ENCODE measurements at places on chromosomes 3 and 15.

DNA sequence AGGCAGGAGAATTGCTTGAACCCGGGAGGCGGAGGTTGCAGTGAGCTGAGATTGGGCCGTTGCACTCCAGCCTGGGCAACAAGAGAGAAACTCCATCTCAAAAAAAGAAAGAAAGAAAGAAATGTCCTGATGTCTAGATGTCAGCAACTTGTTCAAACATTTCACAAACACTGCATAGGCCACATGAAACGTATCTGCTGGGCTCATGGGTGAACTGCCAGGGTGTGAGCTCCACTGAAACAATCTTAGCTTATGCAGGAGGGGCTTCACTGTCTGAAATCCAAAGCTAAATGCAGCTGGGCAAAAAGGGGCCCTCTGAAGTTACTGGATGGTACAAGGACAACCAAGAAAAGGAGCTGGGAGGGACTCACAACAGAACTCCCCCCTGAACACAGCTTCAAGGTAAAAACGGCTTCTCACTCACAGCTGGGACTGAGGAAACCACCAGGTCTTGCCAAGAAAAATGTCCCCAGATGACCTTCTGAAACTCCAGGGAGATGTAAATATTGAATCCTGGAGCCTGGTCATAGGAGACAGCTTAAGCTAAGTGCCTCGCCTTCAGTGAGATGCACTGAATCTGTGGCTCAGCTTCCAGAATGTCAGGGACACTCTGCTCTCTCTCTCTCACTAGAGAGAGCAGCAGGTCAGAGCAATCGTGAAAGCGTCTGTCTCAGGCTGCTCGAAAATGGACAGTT, 31.9 kb downstream of the SEC61A1 start:
- no peak for DNase-seq

GRCh38 chr15:59223736-59224135, 17.1 kb downstream of the LDHAL6B start:
- no peak for DNase-seq

GRCh38 chr15:70627322-70627721, 136.0 kb downstream of the UACA start:
- DNase-seq, result no peak

DNA sequence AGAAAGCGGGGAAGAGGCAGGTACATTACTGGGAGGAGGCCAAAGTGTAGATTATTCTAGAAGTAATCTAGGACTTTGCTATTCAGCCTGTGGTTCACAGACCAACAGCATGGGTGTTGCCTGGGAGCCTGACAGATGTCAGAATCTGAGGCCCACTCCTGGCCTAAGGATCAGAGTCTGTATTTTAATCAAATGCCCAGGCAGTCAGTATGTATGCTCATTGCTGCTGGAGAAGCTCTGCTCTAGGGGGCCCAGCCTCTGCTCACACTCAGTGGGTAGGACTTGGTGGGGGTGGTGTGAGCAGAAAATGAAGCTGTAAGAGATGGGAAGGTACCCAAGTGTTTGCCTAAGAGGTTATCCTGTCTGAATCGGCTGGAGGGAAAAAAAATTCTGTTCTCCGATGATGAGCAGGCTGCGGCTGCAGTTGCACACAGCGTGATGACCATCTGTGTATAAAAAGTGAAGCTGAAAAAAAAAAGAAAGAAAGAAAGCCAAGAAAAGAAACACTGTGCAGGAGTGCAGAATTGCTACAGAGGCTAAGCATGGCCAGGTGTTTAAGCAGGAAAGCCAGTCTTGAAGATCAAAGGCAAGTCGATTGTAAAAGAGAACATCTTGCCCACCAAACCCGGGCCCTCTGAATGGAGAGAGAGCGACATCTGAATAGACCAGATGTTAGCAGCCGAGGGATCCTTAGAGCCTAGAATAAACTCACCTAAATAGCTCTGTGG, 65.2 kb downstream of the EIF4E3 start:
- DNase-seq, result no peak

GRCh38 chr3:4722103-4722502, 229.0 kb downstream of the ITPR1 start:
- DNase-seq, result no peak

DNA sequence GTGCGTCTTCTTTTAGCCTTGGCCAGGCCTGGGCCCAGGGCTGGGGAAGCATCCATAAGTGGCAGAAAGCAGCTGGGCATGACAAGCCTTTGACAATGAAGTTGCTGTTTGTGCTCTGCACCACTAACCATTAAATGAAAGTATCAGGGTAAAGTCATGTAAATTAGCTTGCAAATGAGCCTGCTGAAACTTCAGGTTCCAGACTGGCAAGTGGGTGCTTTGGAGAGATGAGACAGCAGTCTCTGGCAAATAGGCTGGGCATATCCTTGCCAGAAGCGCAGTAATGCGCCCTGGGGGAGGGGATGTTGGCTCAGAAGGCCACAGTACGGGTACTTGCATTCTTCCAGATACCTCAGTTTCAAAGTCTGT, 40.7 kb downstream of the RAB6B start:
- DNase-seq, result no peak

GRCh38 chr3:58492494-58492905, 604 bp downstream of the KCTD6 start:
- DNase-seq, result no peak

- DNase-seq, result no peak
Measured at GRCh38 chr3:118984699-118985098, 49.9 kb downstream of the IGSF11 start.

- DNase-seq, result no peak
Measured at GRCh38 chr15:95449230-95449628, 881.3 kb upstream of the NR2F2 start.

GRCh38 chr15:65101411-65101890, 13.5 kb downstream of the UBAP1L start:
- DNase-seq, result no peak

DNA sequence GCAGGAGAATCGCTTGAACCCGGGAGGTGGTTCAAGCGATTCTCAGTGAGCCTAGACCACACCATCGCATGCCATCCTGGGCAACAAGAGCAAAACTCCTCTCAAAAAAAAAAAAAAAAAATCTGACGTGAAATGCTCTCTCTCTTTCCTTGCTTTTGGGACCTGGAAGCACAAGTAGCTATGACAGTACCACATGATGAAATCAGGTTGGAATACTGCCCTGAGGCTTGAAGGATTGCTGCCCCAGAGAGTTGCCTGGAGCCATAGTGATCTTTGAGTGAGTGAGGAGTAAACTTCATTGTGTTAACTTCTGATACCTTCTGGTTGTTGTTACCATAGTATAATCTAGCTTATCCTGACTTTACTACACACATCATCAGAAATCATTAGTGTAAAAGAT, 23.3 kb downstream of the AKAP13 start:
- no peak for DNase-seq

DNA sequence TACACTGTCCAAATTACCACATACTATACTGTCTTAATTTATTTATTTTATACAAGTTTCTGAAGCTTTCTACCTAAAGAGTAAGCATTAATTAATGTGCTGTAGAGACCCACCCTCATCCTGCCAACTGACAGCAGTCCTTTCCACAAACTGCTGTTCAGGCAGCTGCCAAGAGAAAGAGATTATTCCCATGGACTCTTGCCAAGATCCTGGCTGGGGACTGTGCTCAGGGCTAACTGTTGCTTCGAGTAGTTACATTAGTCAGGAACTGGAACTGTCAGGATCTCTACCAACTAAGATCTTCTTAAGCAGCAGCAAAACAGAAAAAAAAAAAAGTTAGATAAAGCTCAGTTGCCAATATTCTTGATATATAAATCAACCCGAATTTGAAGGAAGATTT, 398.8 kb downstream of the MECOM start:
- no peak for DNase-seq

DNA sequence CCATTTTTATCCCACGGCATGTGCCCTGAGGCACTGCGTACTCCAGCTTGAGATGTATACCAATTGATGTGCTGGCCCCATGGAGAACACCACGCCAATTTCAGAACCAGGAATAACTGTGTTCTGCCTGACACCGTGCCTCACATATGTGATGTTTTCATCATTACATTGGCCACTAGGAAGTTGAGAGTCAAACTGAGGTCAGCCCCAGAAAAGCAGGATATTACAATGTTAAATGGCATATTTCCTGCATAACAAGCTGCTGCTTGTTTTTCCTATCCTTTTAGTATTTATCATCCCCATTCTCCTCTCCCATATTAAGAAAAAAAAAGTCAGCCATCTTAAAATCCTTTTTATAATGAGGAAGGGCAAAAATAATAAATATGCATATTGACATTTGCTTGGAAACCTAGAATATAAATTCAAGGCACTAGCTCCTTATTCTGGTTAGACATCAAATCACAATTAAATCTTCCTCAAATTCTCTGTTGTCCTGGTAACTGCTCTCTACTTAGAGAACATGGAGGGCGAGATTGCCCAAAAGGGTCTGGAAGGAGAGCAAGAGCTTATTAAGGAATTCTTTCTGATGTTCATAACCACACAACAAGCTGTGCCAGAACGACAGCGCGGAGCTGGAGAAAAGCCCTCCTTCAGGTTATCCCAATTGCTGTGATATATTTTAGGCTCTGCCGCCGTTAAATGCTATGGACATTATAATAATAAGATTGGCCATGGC, 112.6 kb downstream of the UACA start:
- DNase-seq, result no peak

GRCh38 chr3:130659911-130660310, 86.7 kb downstream of the PIK3R4 start:
- DNase-seq, result no peak

GRCh38 chr3:138188013-138188730, 1.1 kb downstream of the ARMC8 start:
- peak; percentile 3 for DNase-seq

- DNase-seq, result no peak
Measured at GRCh38 chr3:8938021-8938420, 25.3 kb downstream of the RAD18 start.

GRCh38 chr15:55267401-55268175, 22.0 kb downstream of the RAB27A start:
- peak; percentile 32 for DNase-seq

- DNase-seq, result no peak
Measured at GRCh38 chr3:8460050-8460708, 41.4 kb upstream of the LMCD1 start.

GRCh38 chr3:177421481-177421785, 224.2 kb upstream of the TBL1XR1 start:
- DNase-seq, result no peak

DNA sequence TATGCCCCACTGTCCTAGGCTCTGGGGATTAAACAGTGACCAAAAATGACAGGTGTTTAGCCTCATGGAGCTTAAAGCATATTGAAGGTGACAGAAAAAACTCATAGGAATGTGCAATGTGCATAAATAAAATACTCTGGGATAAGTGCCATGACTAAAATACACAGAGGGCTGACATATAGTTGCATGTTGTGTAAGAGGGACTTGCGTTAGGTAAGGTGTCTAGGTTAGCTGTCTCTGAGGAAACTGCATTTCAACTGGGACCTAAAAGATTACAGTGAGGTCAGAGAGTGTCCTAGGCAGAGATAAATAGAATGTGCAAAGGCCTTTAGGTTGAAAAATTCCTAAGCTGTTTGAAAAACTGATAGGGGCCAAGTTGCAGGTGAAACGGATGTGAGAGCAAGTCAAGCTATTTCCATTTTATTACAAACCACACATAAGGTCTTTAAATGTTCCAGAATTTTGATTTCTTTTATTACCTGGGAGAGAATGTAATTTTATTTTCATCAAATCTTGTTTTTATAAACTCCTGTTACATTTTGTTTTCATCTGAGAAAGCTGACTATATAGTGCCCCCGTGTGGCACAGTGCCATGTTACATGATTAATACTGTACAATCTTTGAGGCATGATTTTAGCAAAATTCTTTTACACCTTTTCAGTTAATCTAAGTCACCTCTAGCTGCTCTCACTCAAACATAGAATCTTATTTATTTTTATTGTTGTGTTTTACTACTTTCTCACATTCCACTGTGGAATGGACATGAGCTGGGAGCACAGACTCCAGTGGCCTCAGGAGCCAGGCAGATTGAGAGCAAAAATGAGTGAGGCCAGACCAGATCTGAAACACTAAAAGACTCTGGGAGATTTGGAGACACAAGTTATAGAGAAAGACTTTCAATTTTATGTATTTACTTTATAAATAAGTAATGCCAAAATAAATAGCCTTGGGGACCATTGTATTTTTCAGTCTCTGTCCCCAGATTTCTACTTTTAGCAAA, 259.6 kb upstream of the ZNF717 start:
- DNase-seq, result no peak

DNA sequence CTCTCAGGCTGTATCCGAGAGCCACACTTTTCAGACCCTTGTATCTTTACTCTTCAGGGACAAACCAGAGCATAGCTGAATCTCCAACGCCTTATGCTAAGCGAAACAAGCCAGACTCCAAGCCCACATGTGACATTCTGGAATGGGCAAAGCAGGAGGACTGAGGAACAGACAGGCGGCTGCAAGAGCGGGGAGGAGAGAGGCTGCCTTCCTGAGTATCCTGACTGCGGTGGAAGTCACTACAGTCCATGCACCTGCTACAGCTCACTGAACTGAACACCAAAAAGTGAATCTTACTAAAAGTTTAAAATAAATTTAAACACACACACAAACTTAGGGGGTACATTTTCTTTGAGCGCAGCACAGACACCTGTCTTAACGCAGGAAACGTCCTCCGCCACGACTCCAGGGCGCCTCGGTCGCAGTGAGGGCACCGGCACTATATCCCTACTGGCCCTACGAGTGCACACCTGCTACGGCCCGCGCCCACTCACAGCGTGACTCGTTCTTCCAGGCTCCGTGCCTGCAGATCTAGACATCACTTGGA, 1.4 kb downstream of the CYFIP1 start:
- no peak for DNase-seq

GRCh38 chr15:74431645-74432044, 2.1 kb downstream of the SEMA7A start:
- DNase-seq, result no peak

GRCh38 chr15:77702211-77702957, 69.7 kb upstream of the LINGO1 start:
- no peak for DNase-seq

DNA sequence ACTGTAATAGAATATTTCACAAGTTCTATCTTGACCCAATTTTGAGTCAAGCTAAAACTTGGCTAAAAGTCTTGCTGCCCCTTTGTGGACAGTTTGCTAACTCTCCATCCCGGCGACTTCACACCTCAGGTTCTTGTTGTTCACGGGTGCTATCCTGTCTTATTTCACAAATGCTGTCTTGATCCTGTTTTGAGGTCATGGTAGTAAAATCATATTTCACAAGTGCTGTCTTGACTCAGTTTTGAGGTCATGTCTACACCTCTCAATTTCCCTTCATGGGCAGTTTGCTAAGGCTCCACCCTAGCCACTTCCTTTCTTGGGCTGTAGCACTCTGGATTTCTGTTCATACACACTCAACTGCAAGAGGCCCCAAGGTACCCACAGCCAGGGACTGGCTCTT, 45.0 kb upstream of the GK5 start:
- peak; percentile 6 for DNase-seq

DNA sequence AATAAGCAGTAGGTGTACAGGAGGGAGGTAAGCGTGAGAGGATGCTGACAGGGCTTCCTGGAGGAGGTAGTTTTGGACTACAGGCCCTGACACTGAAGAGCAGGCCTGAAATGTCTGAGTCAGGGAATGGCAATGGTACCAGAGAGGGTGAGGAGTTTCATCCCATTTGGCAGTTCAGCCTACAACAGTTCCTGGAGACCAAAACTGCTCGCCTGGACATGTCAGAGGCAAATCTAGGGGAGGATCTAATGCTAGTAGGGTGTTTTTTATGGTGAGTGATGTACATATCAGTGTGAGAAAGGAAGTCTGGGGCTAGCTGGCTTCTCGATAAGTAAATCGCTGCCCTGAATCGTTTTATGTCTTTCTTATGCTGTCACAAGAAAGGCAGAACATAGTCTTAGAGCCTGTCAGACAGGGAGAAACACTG, 13.8 kb upstream of the TNFSF10 start:
- no peak for DNase-seq

GRCh38 chr3:46922871-46923558, 45.5 kb downstream of the PTH1R start:
- DNase-seq, result no peak

- DNase-seq, result no peak
Measured at GRCh38 chr3:138184994-138185393, 2.1 kb upstream of the ARMC8 start.

All from stimulated activated CD8-positive, alpha-beta memory T cell treated with anti-CD3 and anti-CD28 coated beads, Interleukin-15, amount 100 ng/mL, for 4 hours (primary cell).